ENCODE measurements at places on chromosomes 7 and 10. TPM values are rescaled to one million over a fixed set of nuclear protein-coding genes. Genes with fewer than 3 reads are reported as not detected.

DNA sequence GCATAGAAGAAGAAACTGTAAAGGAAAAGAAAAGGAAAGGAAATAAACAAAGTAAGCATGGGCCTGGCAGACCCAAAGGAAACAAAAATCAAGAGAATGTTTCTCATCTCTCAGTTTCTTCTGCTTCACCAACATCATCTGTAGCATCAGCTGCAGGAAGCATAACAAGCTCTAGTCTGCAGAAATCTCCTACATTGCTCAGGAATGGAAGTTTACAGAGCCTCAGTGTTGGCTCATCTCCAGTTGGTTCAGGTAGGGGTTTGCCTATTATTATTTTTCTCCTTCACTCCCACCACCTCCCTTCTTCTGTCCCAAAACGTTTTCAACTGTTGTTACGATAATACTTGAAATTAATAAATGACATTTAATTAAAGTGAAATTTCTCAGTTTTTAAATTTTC is 139.6 kb downstream of the MLLT10 start:
- no peak for DNase-seq

- DNase-seq: no peak
These were observed 35.5 kb downstream of the NHLRC2 start for GRCh38 chr10:113889911-113890310.

DNA sequence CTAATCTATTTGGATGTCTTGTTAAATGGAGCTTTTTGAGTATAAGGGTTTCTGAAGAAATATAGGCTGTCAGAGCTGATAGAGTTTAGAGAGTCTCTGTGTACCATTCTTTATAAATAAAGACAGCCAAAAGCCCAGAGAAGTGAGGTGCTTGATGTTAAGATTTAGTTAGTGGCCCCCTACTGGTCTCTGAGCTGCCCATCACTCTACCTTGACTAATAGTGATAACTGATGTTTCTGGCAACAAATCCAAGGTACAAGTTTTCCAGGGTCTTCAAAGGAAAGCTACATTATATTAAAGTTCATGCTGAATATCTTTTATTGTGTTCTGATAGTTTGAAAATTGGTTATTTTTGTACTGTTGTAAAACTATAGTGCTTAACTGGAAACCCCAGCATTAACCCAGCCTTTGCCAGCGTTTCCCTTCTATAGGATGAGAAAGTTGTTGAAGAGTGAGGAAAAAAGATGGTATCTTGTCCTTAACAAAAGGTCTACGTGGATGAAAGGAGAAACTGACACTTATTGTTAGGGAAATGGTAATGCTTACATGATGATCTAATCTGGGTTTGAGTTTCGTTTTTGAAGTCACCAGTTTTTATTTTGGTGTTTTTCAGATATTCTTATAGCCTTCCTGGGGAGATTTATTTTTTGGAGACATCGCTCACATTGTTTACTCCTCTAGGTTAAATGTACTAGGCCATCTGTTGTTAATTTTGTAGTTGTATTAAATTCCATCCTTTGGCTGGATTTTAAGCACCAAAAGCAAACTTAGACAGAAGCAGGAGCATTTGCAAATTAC is 79.0 kb downstream of the AUTS2 start:
- peak; percentile 28 for DNase-seq

- DNase-seq: no peak
These were observed 7.1 kb downstream of the RCC1L start for GRCh38 chr7:75066521-75066920.

- DNase-seq: no peak
These were observed 23.1 kb upstream of the STEAP4 start for GRCh38 chr7:88329532-88330463.

GRCh38 chr10:60757420-60757895 is 20.8 kb upstream of the CDK1 start:
- DNase-seq: no peak

Gene KNDC1
- total RNA-seq: 0.34 TPM

GRCh38 chr7:95004618-95005247 is 97.3 kb downstream of the PPP1R9A start:
- no peak for DNase-seq

Gene GRM8
- total RNA-seq: not detected

DNA sequence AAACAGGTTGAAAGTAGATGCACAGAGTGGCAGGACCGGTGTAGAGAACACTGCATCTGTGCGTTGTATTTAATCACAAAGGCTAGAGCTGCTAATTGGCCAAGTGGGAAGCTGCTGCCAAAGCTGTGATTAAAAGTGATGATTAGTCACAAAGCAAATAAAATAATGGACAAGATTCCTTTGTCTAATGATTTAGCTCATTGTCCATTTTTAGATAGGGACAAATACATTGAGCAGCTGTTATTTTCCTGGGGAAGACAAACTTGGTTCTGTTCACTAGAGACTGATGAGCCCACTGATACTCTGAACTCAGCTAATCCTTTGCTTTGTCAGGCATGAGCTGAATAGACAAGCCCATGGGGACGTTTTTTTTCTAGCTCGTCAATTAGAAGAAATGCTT is 19.7 kb downstream of the UBE3C start:
- DNase-seq: no peak

Gene HOXA5
- total RNA-seq: 10.3 TPM

GRCh38 chr7:2399848-2400587 is 3.4 kb upstream of the CHST12 start:
- peak; percentile 58 for DNase-seq

GRCh38 chr10:62001898-62002297 is 100.4 kb downstream of the ARID5B start:
- no peak for DNase-seq

- DNase-seq: no peak
These were observed 135.4 kb downstream of the DOCK4 start for GRCh38 chr7:112070674-112071256.

- no peak for DNase-seq
These were observed 39.7 kb downstream of the GRB10 start for GRCh38 chr7:50743016-50743415.

DNA sequence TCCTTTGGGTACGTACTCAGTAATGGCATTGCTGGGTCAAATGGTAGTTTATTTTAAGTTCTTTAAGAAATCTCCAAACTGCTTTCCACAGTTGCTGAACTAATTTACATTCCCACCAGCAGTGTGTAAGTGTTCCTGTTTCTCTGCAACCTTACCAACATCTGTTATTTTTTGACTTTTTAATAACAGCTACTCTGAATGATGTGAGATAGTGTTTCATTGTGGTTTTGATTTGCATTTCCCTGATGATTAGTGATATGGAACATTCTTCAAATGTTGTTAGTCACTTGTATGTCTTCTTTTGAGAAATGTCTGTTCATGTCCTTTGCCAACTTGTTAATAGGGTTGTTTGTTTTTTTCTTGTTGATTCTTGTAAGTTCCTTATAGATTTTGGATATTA is 558.9 kb downstream of the SH2D4B start:
- no peak for DNase-seq
